Dorsolateral prefrontal cortex (tissue), 122 donors: ENCODE measurements at places on chromosomes 6 and 20. TPM values are rescaled to one million over a fixed set of nuclear protein-coding genes. Genes with fewer than 3 reads are reported as not detected.

DNA sequence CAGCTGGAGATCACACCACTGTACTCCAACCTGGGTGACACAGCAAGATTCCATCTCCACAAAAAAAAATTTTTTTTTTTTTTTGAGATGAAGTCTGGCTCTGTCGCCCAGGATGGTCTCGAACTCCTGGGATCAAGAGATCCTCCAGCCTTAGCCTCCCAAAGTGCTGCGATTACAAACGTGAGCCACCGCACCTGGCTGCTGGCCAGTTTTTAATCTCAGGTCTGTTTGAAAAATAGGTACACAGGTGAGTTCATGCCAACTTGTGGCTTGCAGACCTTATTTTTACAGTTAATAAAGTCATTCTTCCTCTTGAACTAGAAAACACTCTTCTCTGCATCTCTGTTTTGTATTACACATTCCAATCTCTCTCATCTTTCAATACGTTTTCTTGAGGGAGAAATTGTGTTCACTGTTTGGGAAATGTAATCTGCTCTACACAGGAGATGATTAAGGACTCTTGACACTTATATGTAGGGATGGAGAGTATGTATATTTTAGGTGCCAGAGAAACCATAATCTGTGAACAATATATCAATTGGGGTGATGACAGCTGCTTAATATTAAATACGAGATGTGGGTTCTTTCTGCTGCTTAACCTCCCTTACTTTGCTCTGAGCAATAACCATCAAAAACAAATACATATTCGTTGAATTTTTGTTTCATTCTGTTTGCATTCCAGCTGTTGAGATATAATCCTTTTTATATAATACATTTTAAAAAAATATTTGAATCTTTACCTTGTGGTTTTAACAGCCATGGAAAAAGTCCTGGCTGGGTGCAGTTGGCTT, 17.7 kb upstream of the RIPOR3 start:
- DNase-seq, result no peak

- DNase-seq, result no peak
Measured at GRCh38 chr6:167474171-167474570, 149.3 kb downstream of the TTLL2 start.

- DNase-seq, result no peak
Measured at GRCh38 chr6:155813548-155813947, 357.9 kb upstream of the NOX3 start.

GRCh38 chr20:4869290-4870193, 131.8 kb downstream of the SLC23A2 start:
- no peak for DNase-seq

GRCh38 chr20:22055981-22056380, 350.5 kb downstream of the PAX1 start:
- DNase-seq, result no peak

- DNase-seq, result peak; percentile 72
Measured at GRCh38 chr6:6588064-6588923, at the start of gene LY86. LY86 (plus strand) TSS chr6:6588720; CDS start chr6:6588735, 15 bp downstream.

Gene TINAG
- total RNA-seq, result 1.4 TPM

DNA sequence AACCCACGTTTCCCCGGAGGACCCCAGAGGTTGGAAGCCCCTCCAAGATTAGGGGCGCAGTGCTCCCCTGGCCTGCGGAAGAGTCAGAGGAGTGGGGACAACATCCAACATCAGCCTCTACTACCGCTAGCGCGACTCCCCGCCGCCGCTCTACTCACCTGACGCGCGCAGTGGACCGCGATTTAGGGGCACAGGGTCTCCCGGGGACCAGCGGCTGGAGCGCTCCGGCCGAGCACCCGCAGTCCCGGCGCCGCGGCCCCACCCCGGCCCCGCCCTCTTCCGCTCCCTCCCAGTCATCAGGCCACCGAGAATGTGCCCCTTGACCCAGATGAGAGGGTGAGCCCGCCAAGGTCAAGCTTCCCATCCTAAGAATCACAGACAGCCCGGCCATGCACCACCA, at the start of gene ZFP57:
Gene ZFP57 (minus strand): TSS at position 249 of the 400 bp plus-strand sequence. CDS start 4,149 bp downstream, outside the sequence.
- no peak for DNase-seq

DNA sequence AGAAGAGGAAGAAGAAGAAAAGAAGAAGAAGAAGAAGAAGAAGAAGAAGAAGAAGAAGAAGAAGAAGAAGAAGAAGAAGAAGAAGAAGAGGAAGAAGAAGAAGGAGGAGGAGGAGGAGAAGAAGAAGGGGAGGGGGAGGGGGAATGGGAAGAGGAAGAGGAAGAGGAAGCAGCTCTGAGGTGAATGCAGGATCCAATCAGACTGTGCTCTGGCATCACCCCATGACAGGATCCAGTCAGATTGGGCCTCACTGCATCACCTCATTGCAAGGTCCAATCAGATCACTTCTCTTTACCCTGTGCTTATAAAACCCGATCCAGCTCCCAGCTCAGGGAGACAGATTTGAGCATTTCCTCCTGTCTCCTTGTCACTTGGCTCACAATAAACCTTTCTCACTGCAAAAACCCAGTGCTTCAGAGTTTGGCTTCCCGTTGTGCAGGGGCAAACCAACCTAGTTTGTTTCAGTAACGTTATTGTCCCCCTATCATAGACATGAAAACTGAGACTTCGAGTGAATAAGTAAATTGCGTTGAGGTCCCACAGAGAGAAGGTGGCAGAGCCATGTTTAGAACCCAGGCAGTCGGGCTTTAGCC, 28.6 kb upstream of the YWHAB start:
- no peak for DNase-seq

DNA sequence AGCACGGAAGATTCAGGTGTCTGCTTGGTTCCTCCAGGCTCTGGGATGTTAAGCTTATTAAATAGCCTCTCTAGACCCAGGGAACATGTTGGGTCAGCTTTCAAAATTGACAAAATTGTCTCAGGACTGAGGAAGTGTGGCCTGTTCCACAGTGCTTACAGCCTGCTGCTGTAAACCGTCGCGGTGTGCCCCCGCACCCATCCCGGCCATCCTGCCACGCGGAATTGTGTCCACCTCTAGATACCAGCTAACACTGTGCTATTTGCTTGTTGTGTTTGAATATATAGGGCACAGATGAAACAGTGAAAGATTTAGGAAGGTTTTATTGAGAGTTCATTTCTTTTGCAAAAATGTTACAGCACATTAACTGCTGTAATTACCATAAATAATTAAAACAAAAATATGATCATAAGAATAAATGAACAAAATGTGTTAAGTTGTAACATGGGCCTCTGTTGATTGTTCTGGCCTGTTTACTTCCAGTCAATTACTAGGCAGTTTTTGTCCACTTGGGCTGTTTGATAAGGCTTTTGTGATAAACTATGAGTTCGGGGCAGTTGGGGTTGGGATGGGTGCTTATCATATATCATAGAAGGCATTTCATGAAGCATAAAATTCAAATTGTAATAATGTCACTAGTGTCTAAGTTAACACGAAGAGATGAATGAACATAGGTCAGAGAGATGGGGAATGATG, 77.4 kb downstream of the ARID1B start:
- no peak for DNase-seq

Gene GDAP1L1
- total RNA-seq, result 59.2 TPM

DNA sequence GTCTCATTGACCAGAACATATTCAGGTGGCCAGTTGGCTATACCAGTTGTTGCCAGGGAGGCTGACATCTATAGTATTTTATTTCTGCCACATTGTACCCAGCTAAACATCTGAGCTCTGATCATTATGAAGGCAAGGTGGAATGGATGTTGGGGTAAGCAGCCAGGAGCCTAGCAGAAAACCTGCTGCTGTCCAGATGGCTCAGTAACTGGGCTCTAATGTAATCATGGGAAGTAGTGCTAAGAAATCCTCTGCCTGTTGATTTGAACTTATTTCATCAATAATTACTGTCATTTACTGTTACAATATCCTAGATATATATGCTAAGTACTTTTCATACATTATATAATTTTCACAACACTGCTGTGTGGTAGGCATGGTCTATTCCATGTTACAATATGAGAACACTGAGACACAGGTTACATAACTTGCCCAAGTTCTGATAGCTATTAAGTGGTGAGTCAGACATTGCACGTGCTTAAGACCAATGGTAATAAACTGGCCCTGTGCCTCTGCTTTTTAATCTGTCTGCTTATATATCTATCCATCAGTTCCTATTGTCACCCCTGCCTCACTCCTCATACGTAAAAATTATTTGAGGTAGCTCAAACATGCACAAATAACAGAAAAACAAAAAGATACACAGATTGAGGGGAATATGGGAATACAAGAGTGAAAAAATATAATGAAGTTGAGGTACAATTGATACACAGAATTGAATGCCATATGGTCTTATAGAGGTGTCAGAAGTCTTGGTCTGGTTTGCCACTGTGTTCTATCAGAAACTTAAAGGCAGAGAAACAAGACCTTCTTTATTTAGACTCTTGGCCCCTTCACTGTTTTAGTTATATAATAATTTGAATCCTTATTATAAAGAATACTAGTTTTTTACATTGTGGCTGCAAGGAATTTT, 25.2 kb downstream of the TBPL1 start:
- DNase-seq, result no peak

DNA sequence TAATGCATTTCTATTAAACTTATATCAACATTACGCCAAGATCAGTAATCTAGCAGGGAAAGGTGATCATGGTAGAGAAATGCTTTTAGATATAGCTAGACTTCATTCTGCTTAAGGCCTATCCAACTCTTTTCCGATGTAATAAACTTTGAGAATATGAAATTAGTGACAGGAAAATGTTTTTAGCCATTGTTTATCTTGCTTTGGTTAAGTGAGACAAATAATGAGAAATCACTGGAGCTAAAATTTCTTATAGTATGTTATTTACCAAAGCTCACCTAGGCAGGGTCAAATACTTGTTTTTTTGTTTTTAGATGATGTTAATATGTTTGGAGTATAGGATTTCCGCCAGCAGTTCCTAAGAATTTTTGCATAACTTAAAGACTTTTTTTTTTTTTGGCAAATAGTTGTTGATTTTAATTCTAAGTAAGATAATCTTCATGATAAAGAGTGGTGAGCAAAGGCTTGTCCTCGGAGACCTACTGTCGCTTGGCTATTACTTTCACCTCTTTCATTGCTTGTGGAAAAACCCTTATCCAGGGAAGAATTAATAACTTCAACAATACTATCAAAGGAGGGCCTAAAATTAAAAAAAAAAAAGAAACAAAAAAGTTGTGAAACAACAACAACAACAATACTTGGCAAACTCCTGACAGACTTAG, 98.3 kb downstream of the SOX4 start:
- DNase-seq, result no peak

Gene VIP
- 10.2 TPM for total RNA-seq
